Central memory CD4-positive, alpha-beta T cell (primary cell): ENCODE measurements at places on chromosomes 7 and 10.

- no peak for DNase-seq
Observed at GRCh38 chr7:15504351-15504750, 57.5 kb downstream of the AGMO start.

DNA sequence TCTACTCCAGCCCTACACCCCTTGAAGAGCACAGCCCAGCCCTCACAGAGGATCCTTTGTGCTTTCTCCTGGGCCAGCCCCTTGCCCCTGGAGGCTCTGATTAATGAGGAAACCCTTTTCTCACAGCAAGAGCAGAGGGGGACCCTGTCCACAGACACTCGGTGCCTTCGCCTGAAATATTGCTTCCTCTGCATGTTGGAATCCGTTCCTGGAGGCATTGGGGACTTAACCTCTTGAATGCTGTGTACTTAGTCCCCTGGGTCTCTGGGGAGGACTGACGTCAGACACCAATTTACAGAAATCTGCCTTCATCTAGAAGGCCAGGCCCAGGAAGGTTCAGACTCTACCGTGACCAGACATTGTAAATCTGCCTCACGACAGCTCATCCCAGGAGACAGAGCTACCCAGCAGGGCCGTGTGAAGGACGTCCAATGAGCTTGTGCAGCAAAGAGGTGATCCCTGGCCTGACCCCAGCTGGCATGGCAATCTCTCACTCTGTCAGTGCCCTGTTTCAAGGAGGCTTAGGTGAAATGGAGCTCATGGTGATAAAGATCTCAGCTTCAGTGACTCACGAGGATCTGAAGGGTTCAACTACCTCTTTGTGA is 8.1 kb upstream of the TMEM72 start:
- no peak for DNase-seq

DNA sequence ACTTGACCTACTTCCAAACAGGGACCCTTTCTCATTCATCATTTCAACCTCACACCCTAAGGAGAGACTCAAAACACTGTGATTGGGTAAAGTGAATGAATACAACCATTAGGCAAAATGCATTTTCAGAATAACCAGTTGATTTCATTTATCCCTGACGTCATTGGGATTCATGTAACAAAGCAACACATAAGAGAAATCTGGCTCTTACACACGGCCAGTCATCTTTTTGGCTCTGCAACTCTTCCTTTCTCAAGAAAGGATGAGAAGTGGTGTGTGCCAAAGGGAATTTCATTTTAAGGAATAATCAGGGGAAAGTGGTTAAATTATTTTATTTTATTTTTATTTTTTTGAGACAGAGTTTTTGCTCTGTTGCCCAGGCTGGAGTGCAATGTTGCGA is 83.1 kb downstream of the CPVL start:
- DNase-seq: no peak

DNA sequence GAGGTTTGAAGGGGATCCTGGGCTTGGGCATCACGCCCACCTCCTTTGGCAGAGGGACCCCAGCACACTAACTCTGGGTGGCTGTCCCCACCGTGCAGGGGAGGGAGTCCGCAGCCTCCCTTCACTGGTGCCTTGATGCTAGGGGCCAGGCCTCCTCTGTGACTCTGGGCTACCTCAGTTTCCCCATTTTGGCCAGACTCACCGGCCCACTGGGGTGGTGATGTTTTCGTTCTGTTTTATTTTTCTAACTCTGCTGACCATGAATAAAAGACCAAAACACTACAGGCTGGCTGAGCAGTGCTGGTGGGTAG is 503 bp upstream of the TRIP6 start:
- no peak for DNase-seq

GRCh38 chr7:69431626-69432025 is 166.6 kb upstream of the AUTS2 start:
- no peak for DNase-seq

DNA sequence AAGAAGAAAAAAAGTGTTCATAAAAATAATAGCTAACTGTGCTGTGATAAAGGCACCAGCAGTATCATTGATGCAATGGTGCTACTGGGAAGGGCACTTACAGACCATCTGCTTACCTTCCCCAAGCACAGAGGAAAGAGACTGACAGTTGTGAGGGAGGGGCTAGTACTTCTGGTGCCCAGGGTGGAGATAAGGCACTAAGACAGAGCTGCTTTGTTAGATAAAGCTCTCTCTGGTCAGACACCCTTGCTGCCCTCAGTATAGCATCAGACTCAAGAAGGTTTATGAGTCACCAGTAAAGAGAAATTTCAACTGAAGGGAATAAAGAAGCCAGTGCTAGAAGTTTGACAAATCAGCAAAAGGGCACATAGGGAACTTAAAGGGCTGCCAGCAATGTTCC is 325.6 kb downstream of the HPSE2 start:
- DNase-seq: no peak

DNA sequence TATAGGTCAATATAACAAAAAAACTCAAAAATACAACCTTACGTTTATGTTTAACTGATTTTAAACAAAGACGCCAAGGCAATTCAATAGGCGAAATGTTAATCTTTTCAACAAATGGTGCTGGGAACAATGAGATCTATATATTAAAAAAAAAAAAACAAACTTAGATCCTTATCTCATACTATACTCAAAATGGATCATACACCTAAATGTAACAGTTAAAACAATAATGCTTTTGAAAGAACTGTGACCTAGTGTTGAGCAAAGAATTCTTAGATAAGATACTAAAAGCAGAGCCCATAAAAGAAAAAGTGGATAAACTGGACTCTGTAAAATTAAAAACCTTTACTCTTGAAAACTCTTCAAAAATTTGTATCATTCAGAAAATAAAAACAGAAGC is 8.6 kb downstream of the TMEM168 start:
- no peak for DNase-seq
